ENCODE measurements at places on chromosomes 6 and 20.

- DNase-seq, result no peak
These were observed 10.0 kb upstream of the MOXD1 start for GRCh38 chr6:132411296-132411695.

GRCh38 chr6:2868637-2869036, 27.0 kb upstream of the SERPINB1 start:
- DNase-seq, result no peak

DNA sequence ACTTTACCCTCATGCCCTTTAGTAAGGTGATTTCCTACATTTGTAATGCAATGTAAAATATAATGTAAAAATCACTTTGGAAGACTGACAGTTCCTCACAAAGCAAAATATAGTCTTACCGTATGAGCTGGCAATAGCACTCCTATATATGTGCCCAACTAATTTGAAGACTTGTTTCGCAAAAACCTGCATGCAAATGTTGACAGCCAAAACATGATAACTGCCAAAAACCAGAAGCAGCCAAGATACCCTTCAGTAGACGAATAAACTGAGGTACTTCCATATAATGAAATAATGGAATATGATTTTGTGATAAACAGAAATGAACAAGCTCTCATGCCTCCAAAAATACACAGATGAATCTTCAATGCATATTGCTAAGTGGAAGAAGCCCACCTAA, 13.6 kb downstream of the AURKA start:
- DNase-seq, result no peak

- peak; percentile 86 for DNase-seq
These were observed 9.6 kb upstream of the CPNE5 start for GRCh38 chr6:36848658-36849441.

- DNase-seq, result no peak
These were observed 11.4 kb downstream of the SLC2A4RG start for GRCh38 chr20:63750807-63751470.

DNA sequence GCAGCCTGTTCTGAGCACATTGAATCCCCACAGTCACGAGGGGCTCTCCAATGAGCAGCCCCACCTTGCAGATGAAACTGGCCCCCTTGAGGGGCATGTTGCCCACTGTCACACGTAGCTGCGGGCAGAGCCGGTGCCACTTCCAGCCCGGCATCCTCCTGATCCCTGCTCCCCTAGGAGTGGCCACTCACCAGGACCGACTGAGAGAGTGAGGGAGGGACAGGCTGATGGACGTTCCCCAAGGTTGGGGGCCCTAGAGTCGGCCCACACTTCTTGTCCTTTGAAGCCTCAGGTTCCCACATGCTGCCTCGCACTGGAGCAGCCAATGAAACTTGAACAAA, 10.5 kb downstream of the ENTPD6 start:
- DNase-seq, result no peak

DNA sequence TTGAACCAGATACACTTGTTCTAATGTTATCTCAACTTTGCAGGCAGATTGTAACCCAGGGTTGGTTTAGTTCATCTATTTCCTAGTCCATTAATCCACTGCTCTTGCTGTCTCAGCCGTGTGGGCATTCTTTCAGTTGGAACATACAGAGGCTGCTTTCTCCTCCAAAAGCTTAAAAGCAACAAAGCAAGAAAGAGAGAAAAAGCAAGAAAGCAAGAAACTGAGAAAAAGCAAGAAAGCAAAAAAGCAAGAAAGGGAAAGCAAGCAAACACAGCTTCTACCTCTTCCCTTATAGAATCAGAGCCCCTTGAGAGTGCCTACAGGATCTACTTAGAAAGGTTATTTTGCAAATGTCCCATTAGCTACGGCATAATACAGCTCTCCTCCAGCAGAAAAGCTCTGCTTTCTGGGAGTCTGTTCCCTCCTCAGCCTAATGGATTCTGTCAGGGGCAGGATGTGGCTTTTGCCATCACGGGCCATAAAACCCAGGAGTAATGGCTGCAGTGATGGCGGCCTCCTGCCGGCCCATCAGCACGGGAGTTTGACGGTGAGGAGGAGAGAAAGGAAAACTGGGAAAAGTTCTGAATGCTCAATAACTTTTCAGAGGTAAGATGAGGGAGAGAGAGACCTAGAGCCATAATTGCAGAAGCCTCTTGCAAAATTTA, 156.8 kb upstream of the JARID2 start:
- no peak for DNase-seq

DNA sequence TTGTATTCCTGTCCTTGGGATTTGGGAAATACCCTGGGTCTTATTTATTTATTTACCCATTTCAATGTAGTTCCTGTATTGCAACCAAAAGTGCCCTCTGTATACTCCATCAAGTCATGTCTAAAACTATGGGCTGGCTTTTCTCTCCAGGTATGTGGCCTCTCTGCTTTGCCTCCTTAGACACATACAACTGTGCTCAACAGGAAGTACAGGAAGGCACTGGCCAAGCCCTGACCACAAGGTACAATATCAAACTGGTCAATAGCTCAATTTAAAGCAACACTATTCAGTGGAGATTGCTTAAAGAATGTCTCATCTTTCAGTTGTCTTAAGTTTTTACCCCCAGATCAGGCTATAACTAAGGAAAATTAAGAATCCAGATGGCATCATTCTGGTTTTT, 42.3 kb upstream of the SLC24A3 start:
- no peak for DNase-seq

GRCh38 chr6:106609699-106610098, 19.6 kb downstream of the RTN4IP1 start:
- peak; percentile 4 for DNase-seq

GRCh38 chr6:135535989-135536414, 38.5 kb upstream of the AHI1 start:
- peak; percentile 64 for DNase-seq
